HCT116 (cell line): ENCODE measurements at places on chromosomes 3 and 15.
A peak's percentile ranks its signal among the peaks of the same experiment; 100 is the strongest.

- DNase-seq: no peak
These were observed 252 bp upstream of the ARMC8 start for GRCh38 chr3:138186803-138187295.

DNA sequence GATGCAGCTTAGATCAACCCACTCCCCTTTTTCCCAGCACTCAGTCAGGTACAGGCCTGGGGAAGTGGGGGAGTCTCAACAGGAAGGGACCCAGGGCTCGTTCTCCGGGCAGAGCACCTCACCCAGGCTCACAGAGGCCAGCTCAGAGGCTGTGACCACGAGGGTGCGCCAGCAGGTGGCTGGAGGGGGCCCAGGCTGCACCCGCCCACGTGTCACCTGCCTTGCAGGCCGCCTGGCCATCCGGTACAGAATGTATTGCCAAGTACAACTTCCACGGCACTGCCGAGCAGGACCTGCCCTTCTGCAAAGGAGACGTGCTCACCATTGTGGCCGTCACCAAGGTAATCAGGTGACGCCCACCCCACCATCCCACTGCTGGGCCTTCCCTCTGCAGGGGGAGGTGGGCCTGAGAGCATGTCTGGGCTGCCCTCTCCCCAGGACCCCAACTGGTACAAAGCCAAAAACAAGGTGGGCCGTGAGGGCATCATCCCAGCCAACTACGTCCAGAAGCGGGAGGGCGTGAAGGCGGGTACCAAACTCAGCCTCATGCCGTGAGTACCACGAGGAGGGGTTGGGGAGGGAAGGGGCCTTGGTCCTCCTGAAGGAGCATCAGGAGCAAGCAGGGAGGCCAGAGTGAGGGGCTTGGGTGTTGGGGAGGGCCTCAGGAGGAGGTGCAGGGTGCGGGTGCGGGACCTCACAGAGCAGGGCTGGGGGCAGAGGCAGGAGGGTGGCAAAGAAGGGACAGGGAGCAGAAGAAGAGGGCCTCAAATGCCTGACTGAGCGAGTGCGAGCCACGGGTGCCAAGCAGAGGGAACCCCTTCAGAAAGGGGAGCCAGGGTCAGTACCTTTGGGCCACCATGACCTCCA, 14.0 kb upstream of the LMAN1L start:
- no peak for DNase-seq

DNA sequence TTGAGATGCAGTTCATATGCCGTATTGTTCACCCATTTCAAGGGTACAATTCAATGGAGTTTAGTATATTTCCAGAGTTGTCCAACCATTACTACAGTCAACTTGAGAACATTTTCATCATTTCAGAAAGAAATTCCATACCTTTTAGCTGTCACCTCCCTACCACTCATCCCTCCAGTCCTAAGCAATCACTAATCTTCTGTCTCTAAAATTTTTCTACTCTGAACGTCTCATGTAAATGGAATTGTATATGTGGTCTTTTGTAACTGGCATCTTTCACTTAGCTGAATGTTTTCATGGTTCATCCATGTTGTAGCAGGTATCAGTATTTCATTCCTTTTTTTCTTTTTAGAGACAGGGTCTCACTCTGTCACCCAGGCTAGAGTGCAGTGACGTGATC, 51.1 kb downstream of the CMTM7 start:
- DNase-seq: no peak

DNA sequence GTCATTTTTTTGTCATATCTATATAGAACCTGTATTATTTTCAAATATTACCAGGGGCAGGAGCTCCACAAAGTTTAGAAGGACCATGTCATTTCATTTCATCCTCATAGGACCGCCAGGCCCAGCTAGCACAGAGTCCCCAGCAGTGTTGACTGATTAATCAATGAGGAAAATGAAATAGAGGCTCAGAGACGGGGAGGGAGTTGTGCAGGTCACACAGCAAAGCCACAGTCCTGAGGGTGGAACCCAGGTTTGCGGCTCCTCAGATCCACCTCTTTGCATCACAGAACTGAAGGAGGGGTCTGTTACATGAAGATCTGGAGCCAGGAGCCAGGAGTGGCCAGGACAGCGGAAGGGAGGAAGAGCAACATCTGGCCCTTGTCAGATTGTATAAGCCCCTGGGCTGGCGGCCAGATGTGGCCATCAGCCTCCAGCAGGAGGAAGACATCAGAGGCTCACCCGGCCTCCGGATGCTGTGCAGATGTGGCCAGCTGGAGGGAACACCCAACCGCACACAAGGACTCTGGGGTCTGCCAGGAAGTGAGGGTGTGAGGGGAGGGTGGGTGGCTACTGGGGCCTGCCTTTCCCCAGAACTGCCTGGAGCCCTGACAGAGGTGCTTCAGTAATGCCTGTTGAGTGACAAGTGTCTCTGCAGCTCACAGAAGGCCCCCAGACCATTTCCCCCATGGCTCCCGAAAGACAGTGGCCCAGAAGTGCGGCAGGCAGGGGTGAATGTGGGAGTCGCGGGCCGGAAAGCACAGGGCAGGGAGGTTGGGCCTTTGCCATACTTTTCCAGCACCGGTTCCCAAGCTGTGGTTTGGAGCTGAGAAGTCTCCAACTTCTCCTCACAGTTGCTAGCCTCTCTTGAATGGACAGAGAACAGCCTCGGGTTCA, 21.3 kb downstream of the EFCC1 start:
- DNase-seq: no peak

DNA sequence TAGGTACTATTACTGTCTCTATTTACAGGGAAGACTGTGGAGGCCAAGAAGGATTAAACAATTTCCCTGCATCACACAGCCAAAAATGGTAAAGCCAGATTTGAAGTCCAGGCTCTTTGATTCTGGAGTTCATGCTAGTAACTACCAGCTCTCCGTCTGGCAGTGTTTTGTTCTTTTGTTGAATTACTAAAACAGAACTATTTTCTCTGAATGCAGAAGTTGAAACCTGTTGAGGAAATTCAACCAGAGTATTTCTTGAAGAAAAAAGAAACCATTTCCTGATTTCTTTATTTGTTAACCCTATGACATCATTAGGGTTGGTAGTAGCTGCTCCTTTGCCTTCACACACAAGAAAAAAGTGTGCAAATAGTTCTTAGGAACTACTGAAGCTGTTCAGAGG, 34.3 kb downstream of the CRTC3 start:
- DNase-seq: no peak

DNA sequence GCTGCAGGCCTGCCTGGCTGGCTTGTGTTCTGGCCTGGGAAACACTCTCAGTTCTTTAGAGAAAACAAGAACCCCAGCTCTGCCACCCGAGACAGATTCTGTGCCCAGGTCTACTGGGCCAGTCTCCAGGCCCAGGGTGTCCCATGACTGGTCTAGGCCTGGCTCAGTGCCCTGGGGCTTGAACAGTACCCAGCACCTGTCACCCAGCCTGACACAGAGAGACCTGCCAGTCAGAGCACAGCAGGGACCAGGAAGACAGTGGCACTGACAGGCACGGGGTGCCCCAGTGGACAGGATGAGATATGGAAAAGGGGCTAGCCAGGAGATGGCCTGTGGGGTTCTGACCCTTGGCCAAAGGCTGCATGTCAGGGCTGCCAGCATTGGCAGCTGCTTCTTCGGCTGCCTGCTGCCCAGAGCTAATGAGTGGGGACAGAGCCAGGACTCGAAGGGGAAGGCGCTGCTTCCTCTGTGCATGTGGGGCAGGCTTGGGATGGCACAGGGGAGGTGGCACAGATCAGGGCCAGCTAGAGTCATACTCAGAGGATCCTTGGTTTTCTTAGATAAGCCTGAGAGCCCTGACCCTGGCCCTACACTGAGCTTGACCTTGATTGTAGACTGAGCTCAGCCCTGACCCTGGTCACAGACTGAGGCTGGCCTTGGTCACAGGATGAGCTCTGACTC, 15.1 kb downstream of the CCDC33 start:
- no peak for DNase-seq

GRCh38 chr3:46417841-46418611, 11.0 kb downstream of the CCRL2 start:
- no peak for DNase-seq

GRCh38 chr15:82774496-82774895, 31.4 kb downstream of the FSD2 start:
- DNase-seq: no peak

- DNase-seq: no peak
These were observed 60.4 kb downstream of the TNIK start for GRCh38 chr3:171399842-171400241.

DNA sequence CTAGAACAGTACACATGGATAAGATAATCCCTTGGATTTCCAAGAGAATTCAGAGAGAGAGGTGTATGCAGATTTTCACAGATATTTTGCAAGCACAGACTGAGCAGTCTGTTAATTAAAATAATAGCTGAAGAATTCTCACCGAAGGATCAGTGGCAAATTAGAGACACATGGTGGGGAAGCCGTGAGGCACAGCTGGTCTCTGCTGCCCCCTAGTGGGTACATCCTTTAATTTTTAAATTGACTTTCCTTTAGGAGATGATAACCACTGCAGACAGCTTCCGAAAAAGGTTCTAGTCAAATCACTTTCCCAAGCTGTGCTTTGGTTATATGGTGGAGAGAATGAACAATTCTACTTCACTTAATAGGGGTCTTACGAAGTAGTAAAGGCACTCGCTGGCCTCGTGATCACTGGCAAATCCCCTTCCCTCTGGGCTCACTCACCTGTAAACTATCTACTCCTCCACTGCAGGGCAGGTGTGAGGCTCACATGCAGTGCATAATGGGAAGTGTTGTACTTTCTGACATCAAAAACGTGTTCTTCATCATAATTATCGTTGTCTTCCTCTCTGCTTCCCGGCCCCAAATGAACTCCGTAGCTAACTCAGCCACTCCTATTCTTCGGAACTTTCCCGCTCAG, 19.5 kb downstream of the MESD start:
- DNase-seq: peak; percentile 39

- DNase-seq: no peak
These were observed 79.4 kb upstream of the PRR23E start for GRCh38 chr3:127113571-127113891.

DNA sequence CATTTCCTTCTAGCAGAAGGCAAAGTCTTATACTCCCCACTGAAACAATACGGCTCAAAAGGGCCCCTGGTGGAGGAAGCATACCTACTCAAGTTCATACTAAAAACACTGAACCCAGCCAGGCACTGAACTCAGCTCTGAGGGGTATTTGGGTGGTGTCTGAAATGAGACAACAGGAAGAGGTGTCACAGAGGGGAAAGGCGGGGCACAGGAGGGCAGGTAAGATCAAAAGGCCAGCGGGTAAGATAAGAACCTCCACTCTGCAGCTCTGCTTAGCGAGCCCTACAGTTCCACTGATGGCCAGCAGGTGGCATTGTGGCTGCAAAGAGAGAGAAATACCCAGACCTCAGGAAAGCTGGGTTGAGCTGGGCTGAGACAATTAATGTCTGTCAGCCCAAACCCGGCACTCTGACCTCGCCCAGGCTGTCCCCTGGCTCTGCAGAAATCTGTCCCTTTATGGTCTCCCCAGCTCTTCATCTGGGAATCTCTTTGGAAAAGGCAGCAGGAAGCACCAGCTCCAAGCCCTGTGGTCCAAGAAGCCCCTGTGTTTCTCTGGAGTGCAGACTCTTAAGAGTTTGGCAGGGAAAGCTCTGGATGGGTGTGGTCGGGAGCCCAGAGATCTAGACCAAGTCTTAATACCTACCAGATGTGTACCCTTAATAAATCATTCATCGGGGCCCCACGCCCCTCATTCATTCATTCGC, 8.4 kb downstream of the MFGE8 start:
- DNase-seq: no peak

DNA sequence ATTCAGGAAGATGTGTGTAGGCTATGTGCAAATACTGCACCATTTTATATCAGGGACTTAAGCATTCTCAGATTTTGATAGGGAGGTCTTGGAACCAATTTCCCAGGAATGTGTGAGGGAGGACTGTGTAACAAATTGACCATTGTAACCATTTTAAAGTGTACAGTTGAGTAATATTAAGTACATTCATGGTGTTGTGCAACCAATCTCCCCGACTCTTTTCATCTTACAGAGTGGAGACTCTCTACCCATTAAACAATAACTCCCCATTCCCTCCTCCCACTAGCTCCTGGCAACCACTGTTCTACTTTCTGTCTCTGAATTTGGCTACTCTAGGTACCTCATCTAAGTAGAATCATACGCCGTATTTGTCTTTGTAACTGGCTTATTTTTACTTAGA, 5.1 kb downstream of the RCN2 start:
- DNase-seq: no peak
